T-cell (primary cell): ENCODE measurements at places on chromosomes 2 and 18.

DNA sequence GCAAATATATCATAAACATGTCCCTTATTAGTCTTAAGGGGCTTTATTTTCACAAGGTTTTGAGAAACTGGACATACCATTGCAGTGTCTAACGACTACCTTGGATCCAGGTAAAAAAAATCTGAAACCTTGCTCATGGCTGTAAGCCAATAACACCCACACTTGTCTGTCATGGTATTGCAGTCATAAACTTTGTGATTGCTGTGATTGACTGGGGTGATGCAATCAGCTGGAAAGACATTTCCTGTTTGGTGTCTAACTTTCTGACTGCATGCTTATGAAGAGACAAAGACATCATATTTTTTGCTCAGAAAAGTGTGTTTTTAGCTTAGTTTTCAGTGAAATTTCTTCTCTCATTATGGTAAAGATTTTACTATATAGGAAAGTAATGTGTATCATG, 635.0 kb downstream of the TSN start:
- no peak for DNase-seq

GRCh38 chr2:196961889-196962288, 35.4 kb upstream of the PGAP1 start:
- DNase-seq: no peak

GRCh38 chr18:51603551-51603950, 406.1 kb upstream of the MEX3C start:
- DNase-seq: no peak

- no peak for DNase-seq
Measured at GRCh38 chr18:45850021-45850420, 24.5 kb downstream of the SIGLEC15 start.

DNA sequence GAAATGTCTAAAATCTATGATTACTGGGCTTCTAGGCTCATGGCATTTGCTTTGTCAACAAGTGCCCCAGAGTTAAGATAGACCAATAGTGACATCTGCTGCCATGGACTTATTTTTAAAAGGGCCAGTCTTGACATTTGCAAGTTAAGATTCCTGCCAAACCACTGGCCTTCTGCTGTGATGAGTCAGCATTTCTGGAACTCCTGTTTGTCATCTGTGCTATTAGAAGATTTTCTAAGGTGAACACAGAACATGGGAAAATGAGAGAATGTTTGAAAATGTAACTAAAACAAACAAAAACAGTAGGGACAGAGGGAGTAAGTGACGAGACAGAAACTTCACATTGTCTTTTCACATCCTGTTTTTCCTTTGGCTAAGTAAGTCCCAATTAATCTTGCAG, 93.7 kb upstream of the WDR75 start:
- DNase-seq: no peak

- no peak for DNase-seq
Measured at GRCh38 chr2:209323738-209324137, 100.1 kb upstream of the MAP2 start.

- DNase-seq: no peak
Measured at GRCh38 chr2:237827421-237827987, 28.9 kb downstream of the RBM44 start.
